ENCODE measurements at places on chromosomes 7 and 10. TPM values are rescaled to one million over a fixed set of nuclear protein-coding genes. Genes with fewer than 3 reads are reported as not detected.

GRCh38 chr10:58587676-58588075, 75.0 kb downstream of the BICC1 start:
- DNase-seq = no peak

GRCh38 chr7:41222746-41223145, 480.1 kb downstream of the INHBA start:
- no peak for DNase-seq

- DNase-seq = no peak
Observed at GRCh38 chr10:101938305-101939007, 94.9 kb upstream of the KCNIP2 start.

Gene ADIRF
- total RNA-seq = 94.1 TPM

Gene FAM170B
- total RNA-seq = 0.26 TPM
